ENCODE measurements at places on chromosomes 6 and 20.

DNA sequence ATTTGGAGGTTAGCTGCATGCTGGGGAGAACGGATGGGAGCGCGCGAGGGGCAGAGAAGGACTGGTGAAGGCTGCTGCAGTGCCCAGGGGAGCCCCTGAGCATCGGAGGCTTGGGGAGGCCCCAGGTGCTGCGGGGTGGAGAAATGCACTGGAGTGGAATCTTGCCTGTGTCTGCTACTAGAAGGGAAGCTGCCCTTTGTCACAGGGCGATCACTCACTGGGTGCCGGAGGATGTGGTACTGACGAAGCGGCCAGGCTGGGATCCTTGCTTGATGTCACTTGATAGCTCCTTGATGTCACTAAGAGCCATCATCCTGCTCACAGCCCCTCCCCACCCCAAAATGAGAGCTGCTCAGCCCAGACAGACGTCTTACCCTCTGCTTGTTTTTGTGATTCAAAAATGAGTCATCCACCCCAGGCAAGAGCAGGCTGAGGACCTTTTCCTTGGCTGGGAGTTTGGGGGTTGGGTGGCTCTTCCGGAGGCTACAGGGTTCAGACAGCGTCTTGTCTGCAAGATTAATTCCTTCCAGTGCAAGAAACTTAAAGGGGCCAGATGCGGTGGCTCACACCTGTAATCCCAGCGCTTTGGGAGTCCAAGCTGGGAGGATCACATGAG, 62.6 kb upstream of the PMEPA1 start:
- DNase-seq: no peak

GRCh38 chr6:80544976-80545722, 438.7 kb downstream of the BCKDHB start:
- no peak for DNase-seq

- DNase-seq: no peak
Observed at GRCh38 chr20:258963-259362, 1.4 kb downstream of the DEFB132 start.

- DNase-seq: no peak
Observed at GRCh38 chr6:139856562-139856961, 482.1 kb upstream of the CITED2 start.

DNA sequence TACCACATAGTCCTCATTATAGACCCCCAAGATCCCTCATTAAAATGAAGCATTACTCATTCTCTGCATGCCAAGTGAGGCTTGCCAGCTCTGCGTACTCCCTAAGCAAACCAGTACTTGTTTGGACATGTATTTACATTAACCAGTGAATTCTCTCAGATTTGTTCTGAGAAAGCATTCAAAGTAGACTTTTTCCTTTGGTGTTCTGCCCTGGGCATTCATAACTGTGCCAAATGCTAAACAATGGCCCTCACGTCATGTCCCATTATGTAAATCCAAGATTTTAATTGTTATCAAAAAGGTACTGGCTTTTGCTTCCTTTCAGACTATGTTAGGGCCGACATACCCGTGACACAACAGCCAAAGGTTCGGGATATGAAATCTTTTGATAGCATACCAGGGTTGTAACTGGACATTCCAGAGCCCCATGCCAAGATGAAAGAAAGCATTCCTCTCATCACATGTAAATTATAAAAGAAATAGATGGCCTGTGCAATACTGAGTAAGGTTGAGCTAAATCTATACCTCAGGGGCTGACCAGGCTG, 164.2 kb downstream of the ADAT2 start:
- no peak for DNase-seq

GRCh38 chr6:70166088-70166958, 136.6 kb downstream of the COL9A1 start:
- DNase-seq: peak; percentile 1

- no peak for DNase-seq
Observed at GRCh38 chr6:17865243-17865642, 122.2 kb downstream of the KIF13A start.

All from GM18507 (cell line).